Activated effector memory CD4-positive, alpha-beta T cell treated with anti-CD3 and anti-CD28 coated beads, Interleukin-2, amount 50 U/mL, for 16 hours (primary cell): ENCODE measurements at places on chromosomes 2 and 18.

DNA sequence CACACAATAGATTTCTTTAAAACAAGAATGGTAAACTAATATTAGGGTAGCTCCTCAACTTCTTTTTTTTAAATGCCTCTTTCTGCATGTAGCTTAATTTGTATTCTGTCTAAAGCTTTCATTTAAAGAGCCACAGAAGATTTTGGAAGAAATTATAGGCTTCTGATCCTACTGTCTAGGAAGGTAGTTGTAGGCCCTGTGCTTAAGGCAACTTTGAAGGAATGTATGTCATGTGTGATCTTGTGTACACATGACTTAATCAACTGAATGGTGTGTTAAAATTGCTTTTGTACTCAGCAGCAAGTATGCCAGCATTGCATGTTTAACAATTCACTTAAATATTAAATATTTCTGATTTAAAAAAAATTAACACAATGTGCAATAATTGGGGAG, 51.5 kb upstream of the LYPD6 start:
- DNase-seq, result no peak

- no peak for DNase-seq
Observed at GRCh38 chr2:179751163-179751809, 110.1 kb downstream of the ZNF385B start.

GRCh38 chr2:152062125-152063091, 36.4 kb downstream of the CACNB4 start:
- no peak for DNase-seq

GRCh38 chr2:18094277-18094676, 215.8 kb downstream of the KCNS3 start:
- DNase-seq, result no peak
